IMR-90 (cell line): ENCODE measurements at places on chromosomes 2 and 18. TPM values are rescaled to one million over a fixed set of nuclear protein-coding genes. Genes with fewer than 3 reads are reported as not detected.

DNA sequence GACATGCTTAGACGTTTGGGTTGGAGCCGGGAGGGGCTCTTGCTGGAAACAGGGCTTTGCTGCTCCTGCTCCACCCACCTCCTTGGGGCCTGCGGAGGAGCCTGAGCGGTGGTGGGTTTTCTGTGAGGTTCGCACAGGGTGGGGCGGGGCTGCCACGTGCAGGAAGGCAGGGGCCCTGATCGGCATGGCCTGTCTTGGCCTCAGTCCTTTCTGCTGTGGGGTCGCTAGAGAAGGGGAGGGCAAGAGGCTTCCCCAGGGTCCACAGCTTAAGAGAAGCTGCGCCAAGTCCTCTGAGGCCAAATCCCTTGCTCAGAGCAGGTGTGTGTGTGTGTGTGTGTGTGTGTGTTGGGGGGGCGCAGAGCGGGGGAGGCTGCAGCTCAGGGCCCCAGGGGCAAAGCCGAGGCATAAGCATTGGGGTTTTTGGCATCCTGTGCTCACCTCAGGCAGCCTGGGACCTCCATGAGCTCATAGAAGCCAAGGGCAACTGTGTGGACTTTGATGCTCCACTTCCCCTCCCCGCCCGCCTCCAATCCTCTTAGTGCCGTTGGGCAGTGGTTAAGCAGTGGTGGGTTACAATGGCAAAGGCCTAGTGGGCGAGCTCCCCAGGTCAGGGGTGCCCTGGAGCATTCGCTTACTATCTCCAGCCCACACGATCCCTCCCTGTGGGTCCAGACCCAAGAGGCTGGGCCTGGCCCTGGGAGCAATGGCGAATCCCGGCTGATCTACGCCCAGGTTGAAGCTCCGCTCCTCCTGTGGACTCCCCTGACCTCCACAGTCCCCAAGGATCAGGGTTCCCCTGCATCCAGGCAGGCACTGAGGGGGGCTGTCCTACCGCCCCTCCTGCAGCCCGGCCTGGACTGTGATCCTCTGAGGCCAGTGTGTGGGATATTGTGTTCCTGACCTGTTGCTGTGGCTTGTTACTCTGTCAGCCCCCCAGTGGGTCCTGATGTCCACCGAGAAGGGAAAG lies 28.9 kb downstream of the TOGARAM2 start:
- DNase-seq = no peak

DNA sequence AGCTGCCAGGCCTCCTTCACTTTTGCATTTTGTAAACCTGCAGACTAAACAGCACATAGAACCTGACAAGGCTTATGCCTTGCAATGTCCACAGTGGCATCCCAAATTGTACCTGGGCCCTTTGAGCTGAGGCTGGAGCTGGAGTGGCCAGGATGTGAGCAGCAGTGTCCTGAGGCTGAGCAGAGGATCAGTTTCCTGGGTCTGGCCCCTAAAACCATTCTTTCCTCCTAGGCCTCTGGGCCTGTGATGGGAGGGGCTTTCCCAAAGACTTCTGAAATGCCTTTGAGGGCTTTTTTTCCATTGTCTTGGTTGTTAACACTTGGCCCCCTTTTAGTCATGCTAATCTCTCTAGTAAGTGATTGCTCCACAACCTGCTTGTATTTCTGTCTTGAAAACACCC lies 32.8 kb downstream of the FSIP2 start:
- no peak for DNase-seq

The REG1B gene
- polyA plus RNA-seq = not detected in 2 replicates

GRCh38 chr2:152542995-152543481 lies 174.2 kb downstream of the PRPF40A start:
- DNase-seq = peak; percentile 100

The SGO2 gene
- 4.7 and 5.4 TPM in 2 replicates for polyA plus RNA-seq

The RUFY4 gene
- polyA plus RNA-seq = not detected in 2 replicates
